T1000 (cell line): ENCODE measurements at places on chromosomes 2 and 18.

DNA sequence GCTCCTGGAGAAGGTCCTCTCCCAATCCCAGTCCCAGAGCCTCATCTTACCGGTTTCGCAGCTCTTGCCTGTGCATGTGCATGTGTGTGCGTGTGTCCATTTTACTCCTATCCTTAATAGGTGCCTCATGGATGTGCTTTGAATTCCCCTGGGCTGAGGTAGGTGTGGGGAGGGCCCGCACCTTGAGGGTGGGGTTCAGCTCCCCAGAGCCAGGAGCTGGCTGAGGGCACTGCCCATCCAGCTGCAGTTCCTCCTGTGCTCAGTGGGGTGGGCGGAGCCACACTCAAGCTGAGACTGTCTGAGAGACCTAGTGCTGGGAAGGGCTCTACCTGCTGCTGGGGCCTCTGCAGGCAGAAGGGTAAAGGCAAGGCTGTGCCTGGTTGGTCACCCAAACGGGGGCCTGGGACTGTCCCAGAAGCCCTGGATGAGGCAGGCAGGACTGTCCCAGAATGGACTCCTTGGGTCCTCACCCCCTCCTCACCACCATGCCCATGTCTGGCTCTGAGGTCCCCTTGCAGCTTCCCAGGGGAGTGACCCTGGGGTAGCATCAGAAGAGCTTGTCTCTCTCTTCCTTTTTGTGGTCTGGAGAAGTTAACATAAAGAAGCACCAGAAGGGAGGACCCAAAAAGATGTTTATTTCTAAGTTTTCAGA is 8.9 kb downstream of the GDF7 start:
- DNase-seq, result no peak

DNA sequence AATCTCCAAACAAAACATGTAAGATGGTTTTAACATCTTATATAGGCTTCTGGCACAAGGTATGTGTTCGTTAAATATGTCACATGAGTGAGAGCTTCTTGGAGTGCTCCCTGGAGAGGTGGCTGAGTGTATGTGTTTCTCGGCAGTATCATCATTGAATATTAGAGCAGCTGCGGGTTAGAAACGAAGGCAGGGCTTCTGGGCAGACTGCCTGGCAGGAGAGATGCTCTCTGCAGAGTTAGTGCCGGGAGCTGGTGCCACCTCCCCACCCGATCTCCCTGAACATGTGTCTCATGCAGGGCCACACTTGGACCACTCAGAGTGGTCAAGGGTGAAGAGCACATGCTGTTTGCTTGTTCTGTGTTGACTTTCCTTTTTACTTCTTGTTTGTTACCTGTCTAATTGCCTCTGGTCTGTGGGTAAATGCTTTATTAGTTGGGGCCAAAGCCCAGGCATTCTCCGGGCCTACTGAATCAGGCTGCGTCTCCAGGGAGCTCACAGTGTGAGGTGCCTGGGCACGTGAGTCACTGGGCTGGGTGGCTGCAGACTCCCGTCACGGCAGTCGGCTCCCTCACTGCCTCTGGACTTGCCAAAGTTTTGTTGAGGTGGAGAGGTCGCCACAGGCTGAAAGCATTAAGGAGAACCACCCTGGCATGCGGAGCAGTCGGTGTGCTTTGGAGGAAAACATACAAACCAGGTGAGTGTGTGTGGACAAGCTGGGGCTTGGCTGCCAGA is 246.6 kb downstream of the FHOD3 start:
- no peak for DNase-seq

DNA sequence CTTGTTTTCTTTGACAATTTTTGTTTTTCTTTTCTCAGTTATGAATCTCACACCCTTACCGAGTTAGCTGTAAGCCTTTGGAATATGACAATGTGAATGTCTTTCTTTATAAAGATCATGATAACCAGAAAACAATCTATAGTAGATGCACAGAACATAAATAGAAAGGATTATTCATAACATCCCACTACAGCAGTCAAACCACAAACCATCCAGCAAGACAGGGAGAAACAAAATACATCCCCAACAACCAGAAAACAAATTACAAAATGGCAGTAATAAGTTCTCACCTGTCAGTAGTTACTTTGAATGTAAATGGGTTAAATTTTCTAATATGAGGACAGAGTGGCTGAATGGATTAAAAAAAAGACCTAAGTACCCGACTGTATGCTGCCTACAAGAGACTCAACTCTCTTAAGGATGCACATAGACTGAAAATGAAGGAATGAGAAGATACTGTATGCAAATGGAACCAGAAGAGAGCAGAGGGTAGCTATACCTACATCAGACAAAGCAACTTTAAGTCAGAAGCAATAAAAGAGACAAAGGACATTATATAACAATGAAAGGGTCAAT is 124.6 kb downstream of the ZNF532 start:
- no peak for DNase-seq

- DNase-seq, result no peak
These were observed 187.0 kb downstream of the CYRIA start for GRCh38 chr2:16478434-16479210.

- no peak for DNase-seq
These were observed 76.5 kb upstream of the RFX8 start for GRCh38 chr2:101551336-101551888.

GRCh38 chr18:74906184-74906583 is 302.8 kb downstream of the PTGR3 start:
- no peak for DNase-seq

DNA sequence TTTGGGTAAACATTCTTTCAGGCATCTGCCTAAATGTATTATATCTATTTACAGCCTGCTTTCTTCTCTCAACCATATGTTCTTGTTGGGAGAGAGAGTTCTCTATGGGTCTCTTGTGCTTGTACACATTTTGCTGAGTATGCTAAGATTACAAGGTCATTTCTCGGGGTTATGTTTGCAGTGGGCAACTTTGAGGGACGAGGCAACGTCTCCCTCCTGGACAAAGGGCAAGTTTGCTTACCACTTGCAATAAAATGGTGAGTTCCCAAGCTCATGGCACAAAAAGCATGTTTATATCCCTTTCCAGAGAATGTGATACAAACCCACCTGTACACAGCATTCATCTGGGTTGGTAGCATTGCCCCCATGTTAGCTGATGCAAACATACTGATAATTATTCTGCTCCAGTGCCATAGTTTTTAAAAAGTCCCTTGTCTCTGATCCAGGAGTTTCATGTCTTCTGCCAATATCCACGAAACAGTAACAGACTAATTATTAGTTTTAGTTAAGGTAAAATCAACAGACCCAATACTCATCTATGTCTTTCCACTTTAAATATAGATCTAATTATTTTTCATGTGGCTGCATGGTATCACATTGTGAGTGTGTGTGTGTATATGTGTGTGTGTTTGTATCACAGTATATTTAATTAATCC is 84.2 kb upstream of the MAPK4 start:
- no peak for DNase-seq

DNA sequence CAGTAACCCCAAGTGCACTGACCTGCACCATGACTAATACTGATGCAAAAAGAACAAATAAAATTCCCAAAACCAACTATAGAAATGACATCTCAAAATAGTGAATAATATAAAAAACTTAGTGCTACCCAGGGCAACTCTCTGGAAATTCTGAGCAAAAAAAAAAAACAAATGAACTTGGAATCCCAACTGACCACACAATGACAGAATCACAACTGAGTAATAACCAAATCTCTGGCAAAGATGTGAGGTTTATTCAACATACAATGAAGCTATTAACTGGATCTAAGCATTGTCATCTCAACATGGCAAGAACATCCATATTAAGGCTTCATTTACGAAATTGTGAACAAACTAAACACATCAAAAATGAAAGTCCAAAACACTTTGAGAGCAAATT is 22.7 kb downstream of the EXOC6B start:
- DNase-seq, result no peak

- no peak for DNase-seq
These were observed 53.5 kb upstream of the MAPK4 start for GRCh38 chr18:50506362-50506761.

- no peak for DNase-seq
These were observed 897.2 kb upstream of the CDH2 start for GRCh38 chr18:29074147-29074546.

GRCh38 chr2:72570413-72570812 is 255.4 kb downstream of the EXOC6B start:
- no peak for DNase-seq

DNA sequence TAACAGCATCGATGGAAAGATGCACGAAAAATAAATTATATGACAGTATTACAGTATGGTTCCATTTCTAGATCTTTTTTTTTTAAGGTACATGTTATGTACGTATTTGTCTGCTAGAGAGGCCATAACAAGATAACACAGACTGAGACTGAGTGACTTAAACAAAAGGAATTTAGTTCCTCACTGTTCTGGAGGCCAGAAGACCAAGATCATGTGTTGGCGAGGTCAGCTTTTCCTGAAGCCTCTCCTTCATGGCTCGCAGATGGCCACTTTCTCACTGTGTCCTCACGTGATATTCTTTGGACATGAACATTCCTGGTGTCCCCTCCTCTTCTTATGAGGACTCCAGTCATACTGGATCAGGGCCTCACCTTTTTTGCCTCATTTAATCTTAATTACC is 177.4 kb downstream of the CAPN13 start:
- DNase-seq, result no peak

GRCh38 chr2:67824186-67824585 is 238.6 kb downstream of the C1D start:
- no peak for DNase-seq
